ENCODE measurements at places on chromosomes 13 and 19.

GRCh38 chr13:35833608-35834275, 297.4 kb downstream of the DCLK1 start:
- no peak for DNase-seq

- peak; percentile 60 for DNase-seq
Observed at GRCh38 chr19:2059422-2060201, 8.6 kb upstream of the MKNK2 start.

DNA sequence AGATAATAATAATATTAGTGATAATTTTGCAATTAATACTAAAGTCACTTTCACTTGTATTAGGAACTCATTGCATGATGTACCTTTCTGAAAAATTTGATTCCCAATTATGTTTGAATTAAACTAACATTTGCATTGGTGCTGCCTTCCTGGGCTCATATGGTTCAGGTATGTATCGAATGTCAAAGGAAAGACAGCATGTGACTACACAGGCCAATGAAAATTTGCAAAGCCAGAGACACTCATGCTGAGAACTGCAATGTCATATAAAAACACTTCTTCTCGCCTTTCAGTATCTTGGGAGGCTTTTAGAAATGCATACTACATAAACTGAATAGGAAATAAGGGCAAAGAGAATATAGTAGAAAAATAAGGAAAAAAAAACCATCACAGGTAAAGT, 44.3 kb downstream of the RAP2A start:
- no peak for DNase-seq

- no peak for DNase-seq
Observed at GRCh38 chr13:33550276-33550675, 264.7 kb upstream of the STARD13 start.

DNA sequence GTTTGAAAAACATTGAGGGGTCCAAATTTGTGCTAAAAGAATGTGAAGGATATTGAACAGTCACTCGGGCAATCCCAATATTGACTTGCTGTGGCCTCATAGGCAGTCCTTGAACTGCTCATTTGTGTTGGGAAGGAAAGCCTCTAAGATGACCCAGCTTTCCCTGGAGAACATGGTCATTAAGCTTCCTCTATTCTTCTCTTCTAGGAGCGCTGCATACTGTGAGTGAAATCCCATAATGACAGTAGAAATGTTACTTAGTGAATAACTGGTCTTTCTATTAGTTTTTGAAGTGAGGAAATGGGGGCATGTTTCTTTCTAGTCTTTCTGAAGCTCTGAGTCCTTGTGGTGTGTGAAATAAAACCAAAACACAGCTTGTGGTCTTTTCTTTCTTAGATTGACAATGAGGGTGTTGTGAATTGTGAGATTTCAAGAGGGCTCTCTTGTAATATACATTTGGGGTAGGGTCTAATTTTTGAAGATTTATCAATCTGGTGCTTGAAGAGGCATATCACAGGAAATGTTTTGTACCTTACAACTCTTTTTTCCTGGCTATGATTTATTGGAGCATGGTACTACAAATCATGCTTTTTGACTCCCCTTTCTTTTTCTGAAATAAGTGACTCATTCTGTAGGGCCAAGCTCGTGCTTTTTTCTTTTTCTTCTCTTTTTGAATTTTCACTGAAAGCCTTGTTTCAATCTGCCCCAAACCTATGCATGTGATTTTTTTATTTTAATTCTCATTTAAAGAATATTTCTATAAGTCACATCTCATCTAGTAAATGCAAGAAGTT, 250.8 kb downstream of the OXGR1 start:
- no peak for DNase-seq

DNA sequence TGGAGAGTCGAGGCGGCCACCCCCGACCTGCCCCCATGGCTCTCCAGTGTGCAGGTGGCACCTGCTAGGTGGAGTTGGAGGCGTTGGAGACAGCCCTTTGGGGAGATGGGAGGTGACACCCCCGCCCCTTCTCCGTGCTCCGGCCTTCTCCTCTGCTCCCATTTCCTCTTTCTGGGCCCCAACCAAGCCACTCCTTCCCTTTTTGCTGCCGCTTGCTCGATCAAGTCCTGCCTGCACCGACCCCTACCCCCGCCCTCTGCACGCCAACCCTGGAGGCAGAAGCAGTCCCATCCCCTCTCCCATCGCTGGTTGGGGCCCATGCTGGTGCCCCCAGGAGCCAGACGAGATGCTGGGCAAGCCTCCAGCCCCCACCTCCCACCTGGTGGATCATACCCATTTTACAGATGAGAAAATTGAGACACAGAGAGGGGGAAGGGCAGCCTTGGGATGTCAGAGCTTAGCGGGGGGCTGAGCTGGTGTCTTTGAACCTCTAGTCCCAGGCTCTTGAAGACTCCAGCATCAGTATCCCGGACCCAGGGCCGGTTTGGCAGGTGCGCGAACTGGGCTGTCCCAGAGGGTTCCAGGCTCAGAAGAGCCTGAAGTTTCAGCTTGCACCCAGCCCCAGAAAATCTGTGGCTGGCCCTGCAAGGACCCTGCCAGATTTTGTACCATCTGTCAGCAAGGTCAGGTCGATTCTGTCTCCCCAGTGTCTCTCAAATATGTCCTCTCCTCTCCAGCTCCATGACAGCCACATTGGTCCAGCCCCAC, 10.3 kb downstream of the GNA15 start:
- no peak for DNase-seq

All from posterior cingulate gyrus (tissue), 11 donors.